Smooth muscle cell of the umbilical artery (primary cell): ENCODE measurements at places on chromosomes 6 and 20. TPM values are rescaled to one million over a fixed set of nuclear protein-coding genes. Genes with fewer than 3 reads are reported as not detected.

The DBNDD2 gene
- total RNA-seq = 0.30 and 1.2 TPM in 2 replicates

The STX7 gene
- 37.4 and 46.7 TPM in 2 replicates for total RNA-seq

The VSX1 gene
- not detected in 2 replicates for total RNA-seq

The LAMA2 gene
- total RNA-seq = 14.1 and 81.4 TPM in 2 replicates

The SIRPB2 gene
- not detected in 2 replicates for total RNA-seq

The MAP7 gene
- 0.30 and 0.32 TPM in 2 replicates for total RNA-seq

The SLC22A7 gene
- total RNA-seq = not detected in 2 replicates

The SPO11 gene
- total RNA-seq = not detected in 2 replicates

The ACSS2 gene
- total RNA-seq = 36.5 and 53.9 TPM in 2 replicates

The SLC2A4RG gene
- 14.3 and 24.8 TPM in 2 replicates for total RNA-seq

The TAF4 gene
- total RNA-seq = 3.3 and 7.3 TPM in 2 replicates

The GSTA4 gene
- total RNA-seq = 29.5 and 35.9 TPM in 2 replicates

The HSPA1L gene
- total RNA-seq = 1.2 and 2.1 TPM in 2 replicates

The SLC32A1 gene
- total RNA-seq = not detected in 2 replicates

The BACH2 gene
- 0.74 and 1.5 TPM in 2 replicates for total RNA-seq

The SIM1 gene
- not detected in 2 replicates for total RNA-seq

The HFE gene
- total RNA-seq = 16.3 and 24.6 TPM in 2 replicates

The GUCA1A gene
- 0.30 and 0.46 TPM in 2 replicates for total RNA-seq

The COL12A1 gene
- 534 and 2,476 TPM in 2 replicates for total RNA-seq
